ENCODE measurements at places on chromosomes 16 and 17.

- DNase-seq, result peak; percentile 55
Observed at GRCh38 chr17:67475161-67475937, 98.3 kb downstream of the PITPNC1 start.

- no peak for DNase-seq
Observed at GRCh38 chr17:80766290-80766855, 221.7 kb downstream of the RPTOR start.

GRCh38 chr16:12455287-12455798 is 348.3 kb downstream of the CPPED1 start:
- peak; percentile 23 for DNase-seq

- no peak for DNase-seq
Observed at GRCh38 chr17:61118871-61119270, 280.8 kb upstream of the TBX2 start.

DNA sequence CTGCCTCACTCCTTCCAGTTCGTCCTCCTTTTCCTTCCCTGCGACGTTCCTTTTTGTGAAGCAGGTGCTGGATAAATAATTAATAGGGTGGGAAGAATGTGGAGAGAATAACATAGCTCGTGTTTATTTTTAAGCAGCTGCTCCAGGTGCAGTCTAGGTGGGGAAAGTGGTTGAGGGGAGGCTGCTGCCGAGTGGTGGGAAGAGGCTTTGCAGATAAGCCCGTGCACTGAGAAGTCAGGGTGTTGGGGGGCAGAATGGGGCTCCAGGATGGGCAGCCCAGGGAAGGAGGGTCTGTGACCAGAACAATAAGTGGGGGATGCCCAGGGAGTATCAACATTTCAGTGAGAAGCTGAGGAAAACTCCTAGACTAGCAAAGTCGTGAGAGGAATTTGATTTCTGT is 300.5 kb downstream of the CPPED1 start:
- no peak for DNase-seq

GRCh38 chr16:61540216-61540615 is 496.0 kb downstream of the CDH8 start:
- no peak for DNase-seq

DNA sequence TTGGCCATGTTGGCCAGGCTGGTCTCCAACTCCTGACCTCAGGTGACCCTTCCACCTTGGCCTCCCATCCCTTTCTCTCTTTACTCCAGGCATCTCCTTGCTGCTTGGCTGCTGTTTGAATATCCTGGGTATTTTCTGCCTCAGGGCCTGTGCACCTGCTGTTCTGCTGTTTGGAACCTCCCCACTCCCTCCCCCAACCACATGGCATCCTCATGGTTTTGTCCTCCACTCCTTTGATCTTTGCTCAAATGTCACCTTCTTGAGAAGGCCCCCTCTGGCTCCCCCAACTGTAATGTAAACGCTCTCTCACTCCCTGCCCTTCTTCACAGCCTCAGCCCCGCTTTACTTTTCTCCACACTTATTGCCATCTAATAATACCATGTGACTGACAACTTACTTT is 152.0 kb downstream of the GSG1L start:
- no peak for DNase-seq

GRCh38 chr17:17913695-17914332 is 58.4 kb downstream of the TOM1L2 start:
- no peak for DNase-seq

- DNase-seq, result no peak
Observed at GRCh38 chr16:76956394-76956793, 234.6 kb upstream of the MON1B start.

GRCh38 chr17:66727634-66728570 is 107.0 kb upstream of the CACNG5 start:
- DNase-seq, result peak; percentile 12

GRCh38 chr16:3797904-3798811 is 80.8 kb upstream of the TRAP1 start:
- no peak for DNase-seq

DNA sequence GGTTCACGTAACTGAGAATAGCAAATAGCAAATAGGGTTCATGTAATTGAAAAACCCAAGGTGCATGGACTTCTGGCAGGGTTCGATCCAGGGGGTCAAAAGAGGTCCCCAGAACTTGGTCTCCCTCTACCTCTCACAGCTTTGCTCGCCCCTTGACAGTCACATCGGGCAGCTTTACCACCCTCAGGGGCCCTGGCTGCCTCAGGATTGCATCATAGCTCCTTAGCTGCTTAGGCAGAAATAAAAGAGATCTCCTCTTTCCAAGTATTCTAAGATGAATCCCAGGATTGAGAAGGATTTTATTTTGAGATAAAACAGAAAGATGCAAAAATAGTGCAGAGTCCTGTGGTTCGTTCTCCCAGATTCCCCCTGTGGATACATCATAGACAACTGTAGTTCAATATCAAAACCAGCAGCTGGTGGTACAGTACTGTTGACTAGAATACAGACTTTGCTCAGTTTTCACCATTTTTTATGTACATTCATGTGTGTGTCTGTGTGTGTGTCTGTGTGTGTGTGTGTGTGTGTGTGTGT is 12.8 kb downstream of the ADGRG3 start:
- DNase-seq, result no peak

GRCh38 chr16:2962334-2963073 is 1.6 kb upstream of the KREMEN2 start:
- no peak for DNase-seq

- no peak for DNase-seq
Observed at GRCh38 chr17:43536236-43536992, 9.7 kb downstream of the ETV4 start.

GRCh38 chr17:47808036-47808829 is 13.4 kb downstream of the OSBPL7 start:
- no peak for DNase-seq

- DNase-seq, result no peak
Observed at GRCh38 chr17:66947311-66947710, 17.2 kb upstream of the CACNG4 start.

DNA sequence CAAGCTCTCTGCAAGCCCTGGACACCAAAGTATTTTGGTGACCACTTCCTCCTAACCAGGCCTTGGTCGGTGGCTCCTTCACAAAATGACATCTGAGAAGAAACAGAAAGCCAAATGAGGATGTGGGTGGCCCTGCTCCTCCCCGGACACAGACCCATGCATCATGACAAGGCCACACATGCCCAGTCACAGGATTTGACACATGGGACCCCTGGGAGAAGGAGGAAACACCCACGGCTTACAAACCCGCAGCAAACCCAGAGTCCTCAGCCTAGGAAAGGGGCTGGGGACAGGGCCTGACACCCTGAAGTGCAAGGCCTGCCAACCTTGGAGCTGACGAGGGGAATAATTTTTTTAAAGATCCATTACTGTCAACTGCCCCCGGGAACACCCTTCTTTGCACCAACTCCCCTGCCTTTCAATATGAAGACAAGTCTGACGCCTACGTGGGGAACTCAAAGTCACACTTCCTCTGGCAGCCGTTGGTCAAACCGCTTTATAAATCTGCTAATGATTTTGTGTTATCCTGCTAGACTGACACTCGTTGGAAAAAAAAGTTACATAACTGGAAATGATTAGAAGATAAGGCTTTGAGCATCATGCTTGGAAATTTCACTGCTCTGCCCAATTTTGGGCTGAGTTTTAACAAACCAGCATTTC is 41.3 kb downstream of the GAS7 start:
- DNase-seq, result no peak

DNA sequence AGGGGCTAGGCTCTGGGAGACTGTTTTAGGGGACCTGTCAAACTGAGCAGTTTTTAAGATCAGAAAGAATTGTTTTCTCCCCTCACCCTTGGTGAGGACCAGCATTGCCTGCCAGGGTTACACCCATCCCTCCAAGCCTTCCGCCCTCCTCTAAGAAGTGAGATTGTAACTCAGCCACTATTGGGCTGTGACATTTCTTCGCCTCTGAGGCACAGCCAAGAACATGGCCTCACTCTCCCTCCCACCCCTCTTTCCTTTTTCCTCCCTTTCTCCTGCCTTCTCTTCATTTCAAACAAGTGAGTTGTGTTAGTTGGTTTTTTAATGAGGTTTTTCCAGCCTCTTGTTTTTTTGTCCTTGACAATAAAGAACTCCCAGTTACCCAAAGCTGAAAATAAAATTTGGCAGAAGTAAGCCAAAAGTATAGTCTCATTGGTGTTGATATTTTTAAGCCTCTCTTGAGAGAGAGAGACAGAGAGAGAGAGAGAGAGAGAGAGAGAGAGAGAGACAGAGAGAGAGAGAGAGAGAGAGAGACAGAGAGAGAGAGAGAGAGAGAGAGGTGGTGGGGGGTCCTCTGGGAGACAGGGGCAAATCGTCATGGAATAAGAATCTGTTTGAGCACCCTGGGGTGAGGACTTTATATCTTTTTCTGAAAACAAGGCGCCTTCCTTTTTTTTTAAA is 77.2 kb upstream of the TBX2 start:
- DNase-seq, result no peak

DNA sequence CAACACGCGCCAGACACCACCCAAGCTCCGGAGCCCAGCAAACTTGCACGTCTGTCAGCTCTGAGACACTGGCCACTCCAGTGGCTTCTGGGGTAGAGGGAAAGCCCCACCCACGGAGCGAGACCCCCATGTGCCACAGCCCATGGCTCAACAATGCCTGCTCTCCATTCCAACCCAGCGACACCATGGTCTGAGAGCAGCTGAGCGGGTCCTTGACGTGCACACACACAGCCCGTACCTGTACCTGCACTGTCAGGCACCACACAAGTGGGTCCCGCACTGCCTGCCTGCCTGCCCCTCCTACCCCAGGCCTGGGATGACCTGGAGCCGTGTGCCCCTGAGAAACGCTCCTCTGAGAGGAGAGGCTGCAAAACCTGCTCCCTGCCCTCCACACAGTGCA is 77.0 kb downstream of the ZNF778 start:
- DNase-seq, result no peak
